CD4-positive, alpha-beta T cell treated with Interleukin-4 for 1 hour (primary cell): ENCODE measurements at places on chromosomes 2 and 18.

DNA sequence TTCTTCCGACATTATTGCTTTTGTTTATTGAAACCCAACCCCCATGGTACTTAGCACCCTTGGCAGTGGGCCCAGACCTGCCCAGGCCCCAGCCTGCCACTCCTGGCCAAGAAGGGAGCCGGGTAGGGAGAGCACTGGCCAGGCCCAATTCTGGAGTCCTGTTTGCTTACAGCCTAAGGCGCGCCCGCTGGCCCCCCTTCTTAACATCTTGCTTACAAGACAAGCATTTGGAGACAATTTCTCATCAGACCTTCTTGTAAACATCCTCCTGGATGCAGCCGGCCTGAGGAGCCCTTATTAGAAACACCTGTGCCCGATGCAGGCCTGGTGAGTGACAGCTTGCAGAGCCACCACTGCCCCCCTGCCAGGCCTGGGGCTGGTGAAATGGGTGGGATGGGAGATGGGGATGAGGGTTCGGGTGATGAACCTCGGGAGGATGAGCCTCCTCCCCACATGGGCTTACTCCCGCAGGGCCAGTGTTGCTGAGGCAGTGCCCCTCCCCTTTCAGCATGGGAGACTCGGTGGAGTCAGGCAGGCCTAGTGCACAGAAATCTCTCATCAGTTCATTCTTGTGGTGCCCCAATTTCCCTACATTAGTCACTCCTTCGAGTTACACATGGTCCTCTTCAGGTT lies 217.5 kb downstream of the CYP26B1 start:
- no peak for DNase-seq

GRCh38 chr2:181485638-181485946 lies 28.4 kb downstream of the ITGA4 start:
- no peak for DNase-seq

DNA sequence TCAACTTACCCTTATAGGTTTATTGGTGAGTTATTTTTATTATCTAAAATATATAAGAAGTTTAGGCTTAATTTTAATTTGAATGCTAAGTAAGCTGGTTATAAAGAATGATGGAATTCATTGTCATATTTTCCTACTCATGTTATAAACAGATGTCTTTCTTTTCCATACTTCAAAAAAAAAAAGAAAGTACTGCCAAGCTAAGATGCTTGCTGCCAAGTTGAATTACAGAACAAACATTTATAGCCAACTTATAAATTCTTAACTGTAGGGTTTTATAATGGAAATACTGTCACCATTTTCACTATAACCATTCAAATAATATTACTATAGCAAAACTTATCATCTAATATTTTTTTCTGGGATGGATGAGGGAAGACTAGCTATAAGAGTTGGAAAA lies 676.0 kb downstream of the NRXN1 start:
- no peak for DNase-seq

DNA sequence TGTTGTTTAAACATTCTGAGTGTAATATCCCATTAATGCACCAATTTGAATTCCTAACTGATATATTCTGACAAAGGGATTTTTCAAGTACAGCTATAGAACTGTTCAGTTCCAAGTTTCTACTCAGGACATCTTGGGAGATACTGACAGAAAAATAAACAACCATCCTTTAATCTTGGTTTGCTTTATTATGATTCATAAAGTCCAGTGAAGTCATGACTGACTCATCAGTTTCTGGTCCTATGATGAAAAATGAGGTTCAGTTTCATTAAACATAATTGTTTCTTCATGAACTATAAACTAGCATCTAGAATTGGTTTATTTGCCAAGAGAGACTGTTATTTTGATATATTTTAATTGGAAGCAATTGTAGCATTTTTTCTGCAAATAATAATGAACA lies 896.2 kb downstream of the CCDC85A start:
- no peak for DNase-seq
